ENCODE measurements at places on chromosomes 12 and 14. TPM values are rescaled to one million over a fixed set of nuclear protein-coding genes. Genes with fewer than 3 reads are reported as not detected.

Gene THTPA
- total RNA-seq, result 23.3 TPM

Gene UBE2N
- total RNA-seq, result 24.4 TPM

Gene SERPINA1
- total RNA-seq, result 1,757 TPM

Gene LALBA
- not detected for total RNA-seq

Gene GALNT16
- 17.6 TPM for total RNA-seq

Gene GNPNAT1
- total RNA-seq, result 14.4 TPM

Gene SPSB2
- 12.2 TPM for total RNA-seq

Gene DEGS2
- 13.2 TPM for total RNA-seq

Gene DCAF4
- total RNA-seq, result 27.2 TPM

Gene CLEC1A
- total RNA-seq, result not detected

Gene CLEC1B
- total RNA-seq, result not detected

Gene OVCH1
- total RNA-seq, result 0.40 TPM

Gene PMEL
- total RNA-seq, result 3.5 TPM

Gene ERC1
- total RNA-seq, result 30.3 TPM
